EL (cell line): ENCODE measurements at places on chromosomes 7 and 10.

DNA sequence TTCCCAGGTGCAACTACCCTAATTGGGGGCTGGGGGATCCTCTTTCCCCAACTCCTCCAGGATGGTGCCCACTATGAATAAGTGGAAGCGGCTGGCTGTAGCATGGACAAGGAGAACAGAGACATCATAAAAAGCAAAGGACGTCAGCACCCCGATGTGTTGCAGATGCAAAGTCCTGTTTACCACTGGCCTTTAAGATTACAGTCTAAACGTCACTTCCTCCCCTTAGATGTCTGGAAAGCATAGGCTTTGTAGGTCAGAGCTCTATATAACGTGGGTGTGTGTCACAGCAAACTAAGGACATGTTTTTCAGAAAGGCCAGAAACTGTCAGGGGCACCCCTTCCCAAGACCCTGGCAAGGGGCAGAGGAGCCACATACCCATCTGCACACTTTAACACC, 7.9 kb downstream of the COBL start:
- no peak for DNase-seq

GRCh38 chr10:94402204-94402842, at the start of gene TBC1D12:
Gene TBC1D12, plus strand, starts transcription at chr10:94402541. Its CDS starts 73 bp downstream, at chr10:94402614.
- peak; percentile 97 for DNase-seq

DNA sequence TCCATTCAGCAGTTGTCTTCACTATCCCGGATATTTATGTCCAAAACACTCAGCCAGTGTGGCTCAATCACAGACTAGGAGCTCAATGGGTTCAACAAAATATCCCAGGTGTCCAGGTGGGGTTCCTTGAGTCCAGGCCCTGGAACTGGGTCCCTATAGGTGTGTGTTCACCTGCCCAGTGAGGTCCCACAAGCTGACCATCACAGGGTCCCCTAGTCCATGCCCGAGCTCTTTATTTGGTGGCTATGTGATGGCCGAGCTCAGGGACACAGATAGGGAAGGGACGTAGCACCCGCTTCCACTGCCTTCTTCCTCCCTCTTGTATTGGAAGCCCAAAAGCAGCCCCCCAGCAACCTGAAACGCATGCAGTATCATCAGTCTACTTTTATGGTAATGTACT, 78.9 kb upstream of the DDC start:
- no peak for DNase-seq

DNA sequence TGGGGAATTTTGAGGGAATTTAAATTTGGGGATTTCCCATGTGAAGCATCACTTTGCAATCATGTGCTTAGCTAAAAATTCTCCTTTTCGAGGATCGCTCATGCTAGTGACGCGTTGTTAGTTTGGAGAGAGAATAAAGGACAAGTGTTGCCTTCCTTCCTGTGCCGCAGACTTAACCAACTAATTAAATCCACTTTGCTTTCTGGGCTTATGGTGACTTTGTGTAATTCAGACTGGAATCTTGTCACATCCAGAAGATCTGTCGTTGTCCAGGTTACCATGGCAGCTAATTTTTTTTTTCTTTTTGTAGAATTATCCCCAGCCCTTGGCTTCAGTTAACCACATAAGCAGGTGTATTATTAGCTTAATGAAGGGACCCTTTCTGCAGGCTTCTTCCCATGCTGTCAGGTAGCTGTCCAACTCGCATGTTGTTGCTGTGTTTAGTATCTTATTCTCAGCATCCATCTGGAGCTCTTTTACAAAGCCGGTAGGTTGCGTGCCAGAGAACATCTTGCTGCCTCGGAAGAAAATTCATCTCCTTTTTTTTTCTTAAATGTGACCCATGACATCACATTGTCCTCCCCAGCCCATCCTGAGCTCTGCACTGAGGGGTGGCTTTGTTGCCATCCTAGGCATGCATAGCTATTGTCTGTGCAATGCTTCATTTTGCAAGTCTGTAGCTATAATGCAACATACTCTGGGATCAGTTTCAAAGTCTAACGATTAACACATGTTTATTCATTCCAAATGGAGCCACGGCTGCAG, 47.2 kb upstream of the NRP1 start:
- DNase-seq = peak; percentile 88

DNA sequence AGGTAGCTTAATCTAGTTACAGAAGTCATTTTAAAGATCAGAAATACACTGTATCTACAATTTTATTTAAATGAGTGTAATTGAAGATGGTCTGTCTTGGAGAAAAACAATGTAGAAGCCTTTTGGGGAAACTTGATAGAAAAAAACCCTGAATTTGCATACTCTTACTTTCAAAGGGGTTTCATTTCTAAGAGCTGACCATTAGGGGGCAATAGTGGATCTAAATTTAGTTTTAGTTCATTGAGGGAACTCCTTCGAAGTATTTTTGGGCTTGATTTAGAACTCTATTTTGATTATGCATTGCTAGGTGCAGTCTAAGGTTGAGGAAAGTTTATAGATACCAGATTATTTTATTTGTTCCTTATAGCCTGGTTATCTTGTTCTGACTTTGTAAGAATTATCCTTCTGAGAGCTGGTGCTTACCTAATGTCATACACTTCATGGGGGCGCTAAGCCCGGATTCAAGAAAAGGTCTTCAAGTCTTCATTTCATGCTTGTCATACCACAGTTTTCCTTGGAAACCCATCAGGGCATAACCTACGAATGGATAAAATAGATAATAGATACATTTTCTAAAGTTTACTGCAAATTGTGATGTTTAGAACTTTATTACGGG, 69.1 kb upstream of the MXI1 start:
- DNase-seq = peak; percentile 58

GRCh38 chr10:9707216-9707615, 1310.5 kb upstream of the CELF2 start:
- DNase-seq = no peak

- no peak for DNase-seq
These were observed 17.5 kb downstream of the RP9 start for GRCh38 chr7:33091641-33092191.
